ENCODE measurements at places on chromosomes 13 and 19.

DNA sequence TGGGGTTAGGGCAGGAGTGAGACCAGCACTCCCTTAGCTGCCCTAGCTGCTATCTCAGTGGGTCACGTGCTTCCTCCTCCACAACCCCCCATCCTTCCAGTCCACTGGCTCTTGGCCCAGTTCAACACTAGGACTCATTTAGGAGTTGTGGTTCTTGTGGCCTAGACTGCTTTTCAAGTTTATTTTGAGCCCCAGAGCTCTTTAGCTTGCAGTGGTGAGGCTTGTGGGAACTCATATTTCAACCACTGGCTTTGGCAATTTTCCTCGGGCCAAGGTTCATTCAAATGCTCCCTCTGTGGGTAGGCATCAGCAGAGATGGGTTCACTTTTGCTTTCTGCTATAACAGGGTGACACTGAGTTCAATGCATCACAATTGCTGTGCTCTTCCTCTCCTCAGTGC is 436.2 kb upstream of the SLITRK5 start:
- no peak for DNase-seq

DNA sequence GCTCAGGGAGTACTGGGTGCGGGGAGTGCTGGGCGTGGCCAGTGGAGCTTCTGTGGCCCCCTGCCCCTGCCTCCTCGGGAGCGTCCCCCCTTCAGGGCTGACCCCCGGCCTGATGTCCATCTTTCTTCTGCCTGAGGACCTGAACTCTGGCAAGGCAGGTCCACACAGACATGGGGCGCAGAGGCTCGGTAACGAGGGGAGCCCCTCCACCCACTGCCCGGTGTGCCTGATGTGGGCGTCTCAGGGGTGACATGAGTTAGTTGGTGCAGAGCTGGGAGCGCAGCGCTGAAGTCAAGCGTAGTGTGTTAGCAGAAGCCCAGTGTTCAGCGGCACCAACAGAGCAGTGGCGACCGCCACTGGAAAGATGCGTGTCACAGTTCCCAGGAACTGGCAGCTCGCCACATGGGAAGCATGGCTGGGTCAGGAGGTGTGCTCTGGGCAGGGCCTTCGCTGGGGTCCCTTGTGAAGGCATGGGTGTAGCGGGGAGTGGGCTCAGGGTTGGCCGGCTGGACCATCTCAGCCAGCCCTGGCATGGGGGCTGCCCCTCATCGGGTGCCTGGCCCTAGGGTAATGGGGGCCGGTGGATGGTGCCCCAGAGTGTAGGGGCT is 11.5 kb downstream of the THOP1 start:
- no peak for DNase-seq

- no peak for DNase-seq
Observed at GRCh38 chr19:29610213-29610573, 4.1 kb downstream of the POP4 start.

DNA sequence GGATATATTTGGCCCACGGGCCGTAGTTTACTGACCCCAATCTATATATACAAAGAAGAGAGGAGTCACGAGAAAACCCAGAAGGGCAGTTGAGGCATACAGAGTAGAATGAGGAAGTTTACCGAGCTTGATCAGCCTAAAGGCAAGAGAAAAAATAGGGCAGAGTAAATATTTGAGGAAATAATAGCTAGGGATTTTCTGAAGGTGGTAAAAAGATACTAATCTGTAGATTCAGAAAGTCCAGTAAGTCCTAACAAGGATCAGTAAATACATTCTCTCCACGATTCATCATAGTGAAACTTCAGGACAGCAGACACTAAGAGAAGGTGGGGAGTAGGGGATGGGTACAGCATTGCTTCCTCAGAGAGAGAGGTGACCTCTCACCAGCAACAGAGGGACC is 248.1 kb downstream of the ATP8A2 start:
- DNase-seq, result no peak

DNA sequence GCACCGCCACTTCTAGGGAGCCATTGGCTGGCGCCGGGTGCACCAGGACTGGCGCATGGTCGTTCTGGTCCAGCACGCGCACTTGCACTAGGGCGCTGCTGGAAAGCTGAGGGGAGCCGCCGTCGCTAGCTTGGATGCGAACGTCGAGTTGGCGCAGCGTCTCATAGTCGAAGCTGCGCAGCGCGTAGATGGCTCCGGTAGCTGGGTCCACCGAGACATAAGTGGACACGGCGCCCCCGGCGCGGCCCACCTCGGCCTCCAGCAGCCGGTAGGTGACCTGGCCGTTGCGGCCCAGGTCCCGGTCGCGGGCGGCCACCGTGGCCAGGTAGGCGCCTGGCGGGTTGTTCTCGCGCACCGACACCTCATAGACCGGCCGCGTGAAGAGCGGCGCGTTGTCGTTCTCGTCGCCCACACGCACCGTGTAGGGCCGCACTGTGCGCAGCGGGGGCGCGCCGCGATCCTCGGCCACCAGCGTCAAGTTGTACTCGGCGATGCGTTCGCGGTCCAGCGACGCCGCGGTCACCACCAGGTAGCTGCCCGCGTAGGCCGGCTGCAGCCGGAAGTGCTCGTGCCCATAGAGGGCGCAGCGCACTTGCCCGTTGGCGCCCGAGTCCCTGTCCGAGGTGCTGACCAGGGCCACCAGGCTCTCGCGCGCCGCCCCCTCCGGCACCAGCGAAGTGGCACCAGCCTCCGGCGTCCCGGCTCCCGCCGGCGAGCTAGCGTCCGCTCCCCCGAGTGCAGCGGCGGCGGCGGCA is 1.7 kb downstream of the PCDH8 start:
- DNase-seq, result peak; percentile 95

DNA sequence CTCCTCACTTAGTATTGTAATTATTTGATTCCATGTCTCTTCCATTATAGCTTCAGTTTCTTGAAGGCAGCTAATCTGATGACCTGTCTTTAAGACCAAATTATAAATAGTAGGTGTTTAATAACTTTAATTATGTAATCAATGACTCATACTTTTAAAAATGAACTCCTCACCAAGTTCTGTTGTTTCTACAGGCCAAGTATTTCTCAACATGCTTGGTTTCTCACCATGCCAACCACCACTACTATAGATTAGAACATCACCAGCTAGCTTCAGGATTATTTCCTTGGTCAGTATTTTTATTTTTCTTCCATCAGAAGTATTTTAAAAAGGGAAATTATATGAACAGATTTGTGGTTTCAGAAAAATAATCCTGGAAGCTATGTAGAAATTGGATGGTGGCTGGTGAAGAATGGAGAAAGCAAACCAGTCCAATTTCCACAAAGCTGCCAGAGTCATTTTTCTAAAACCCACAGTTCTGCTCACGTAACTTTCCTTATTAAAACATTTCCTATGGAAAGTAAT is 237.7 kb upstream of the DACH1 start:
- DNase-seq, result no peak

- no peak for DNase-seq
Observed at GRCh38 chr13:99273128-99273527, 14.9 kb upstream of the GPR18 start.

- DNase-seq, result no peak
Observed at GRCh38 chr13:39306639-39307589, 268.7 kb downstream of the NHLRC3 start.

DNA sequence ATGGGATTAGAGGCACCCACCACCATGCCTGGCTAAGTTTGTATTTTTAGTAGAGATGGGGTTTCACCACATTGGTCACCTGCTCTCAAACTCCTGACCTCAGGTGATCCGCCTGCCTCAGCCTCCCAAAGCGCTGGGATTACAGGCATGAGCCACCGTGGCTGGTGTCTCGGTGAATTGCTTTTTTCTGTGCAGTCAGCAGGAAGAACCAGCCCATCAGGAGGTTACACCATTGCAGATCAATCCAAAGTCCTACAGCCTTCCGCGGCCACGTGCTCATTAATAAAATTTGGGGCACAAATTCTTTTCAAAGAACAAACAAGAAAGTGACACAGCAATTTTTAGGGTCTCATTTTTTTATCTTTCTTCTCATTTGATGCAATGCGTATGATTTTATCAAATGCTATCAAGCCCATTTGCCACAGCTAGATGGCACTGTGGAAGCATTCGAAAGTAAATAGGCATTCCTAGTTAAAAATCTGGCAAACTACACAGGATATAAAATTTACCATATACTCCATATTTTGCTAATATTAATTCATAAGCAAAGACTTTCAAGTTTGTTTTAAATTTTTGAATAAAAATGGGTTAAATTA is 54.4 kb upstream of the ZNF835 start:
- no peak for DNase-seq

DNA sequence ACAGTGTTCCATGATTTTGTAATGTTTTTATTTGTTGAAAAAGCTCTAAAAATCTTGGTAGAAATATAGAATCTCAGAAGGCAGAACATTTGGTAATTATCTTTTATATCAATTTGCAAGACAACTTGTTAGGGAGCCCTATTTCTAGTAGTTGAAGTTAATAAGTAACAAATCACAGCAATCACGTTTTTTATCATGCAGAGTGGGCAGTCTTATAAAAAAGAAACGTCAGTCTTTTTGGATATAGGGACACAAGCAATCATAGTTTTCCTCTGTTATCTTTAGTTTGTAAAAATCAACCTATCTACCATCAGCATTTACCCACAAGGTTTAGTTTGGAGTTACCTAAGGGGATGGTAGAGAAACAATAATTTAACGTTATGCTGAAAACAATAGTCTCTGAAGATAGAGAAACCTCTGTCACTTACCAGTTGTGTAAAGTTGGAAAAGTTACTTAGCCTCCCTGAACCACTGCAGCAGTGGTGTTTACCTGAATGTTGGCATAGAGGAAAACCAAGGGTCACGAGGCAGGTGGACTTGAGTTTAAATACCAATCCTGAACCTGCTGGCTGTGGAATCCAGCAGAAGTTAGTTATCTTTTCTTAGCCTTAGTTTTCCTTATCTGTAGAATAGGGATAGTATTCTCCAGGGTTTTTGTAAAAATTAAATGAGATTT is 192.8 kb downstream of the GGACT start:
- DNase-seq, result no peak

DNA sequence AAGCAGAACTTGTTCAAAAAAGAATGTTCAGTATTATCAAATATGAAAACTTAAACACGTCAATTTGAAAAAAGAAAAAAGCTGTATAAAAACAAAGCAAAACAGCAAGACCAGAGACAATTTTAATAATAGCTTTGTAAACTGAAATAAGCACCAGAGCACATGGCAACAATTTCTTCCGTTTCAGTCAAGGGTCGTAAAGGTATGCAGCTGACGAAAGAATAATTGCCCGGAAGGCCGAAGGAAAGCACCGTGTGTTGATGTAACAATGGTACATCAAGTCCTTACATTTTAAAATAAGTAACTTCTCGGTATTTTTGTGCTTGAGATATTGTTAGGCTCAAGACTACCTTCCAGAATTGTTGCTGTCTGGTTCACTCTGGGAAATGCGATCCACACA is 1.7 kb downstream of the PROSER1 start:
- no peak for DNase-seq

Measured in neural progenitor cell (in vitro differentiated cells).